ENCODE measurements at places on chromosomes 4 and X. TPM values are rescaled to one million over a fixed set of nuclear protein-coding genes. Genes with fewer than 3 reads are reported as not detected.

GRCh38 chr4:110675426-110675825, 52.5 kb upstream of the PITX2 start:
- no peak overlapping the region for H3K4me3 ChIP-seq
- no peaks in the 10 kb centered on the region for H3K36me3 ChIP-seq
- H3K4me1 ChIP-seq, result no peaks in the 10 kb centered on the region
- H3K27ac ChIP-seq, result no peak overlapping the region
- DNase-seq, result no peak

- H3K4me1 ChIP-seq, result no peaks in the 10 kb centered on the region
- no peak overlapping the region for H3K27ac ChIP-seq
- no peak overlapping the region for H3K4me3 ChIP-seq
Observed at GRCh38 chrX:95764972-95765451, 919.6 kb upstream of the DIAPH2 start.

IL13RA2 gene
- not detected for total RNA-seq

DNA sequence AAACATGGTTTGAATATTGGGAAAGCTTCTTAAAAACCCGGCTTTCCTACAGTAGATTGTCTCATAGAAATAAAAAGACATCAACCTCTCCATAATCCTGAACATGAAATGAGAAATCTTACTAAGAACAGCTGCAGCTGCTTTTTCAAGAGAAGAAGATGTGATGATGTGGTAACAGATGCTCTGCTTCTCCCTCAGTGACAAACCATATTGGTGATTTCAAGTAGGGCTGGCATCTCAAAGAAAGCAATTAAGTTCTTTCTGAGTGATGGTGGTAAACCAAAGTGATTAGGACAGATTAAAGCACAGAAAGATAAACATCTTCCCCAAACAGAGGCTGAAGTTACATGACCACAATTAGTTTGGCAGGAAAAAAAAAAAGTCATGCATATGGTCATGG, 1477.7 kb downstream of the RAPGEF2 start:
- H3K27me3 ChIP-seq, result no peaks in the 10 kb centered on the region
- H3K4me1 ChIP-seq, result no peaks in the 10 kb centered on the region
- no peak for DNase-seq
- no peak overlapping the region for H3K27ac ChIP-seq
- H3K36me3 ChIP-seq, result no peaks in the 10 kb centered on the region

DNA sequence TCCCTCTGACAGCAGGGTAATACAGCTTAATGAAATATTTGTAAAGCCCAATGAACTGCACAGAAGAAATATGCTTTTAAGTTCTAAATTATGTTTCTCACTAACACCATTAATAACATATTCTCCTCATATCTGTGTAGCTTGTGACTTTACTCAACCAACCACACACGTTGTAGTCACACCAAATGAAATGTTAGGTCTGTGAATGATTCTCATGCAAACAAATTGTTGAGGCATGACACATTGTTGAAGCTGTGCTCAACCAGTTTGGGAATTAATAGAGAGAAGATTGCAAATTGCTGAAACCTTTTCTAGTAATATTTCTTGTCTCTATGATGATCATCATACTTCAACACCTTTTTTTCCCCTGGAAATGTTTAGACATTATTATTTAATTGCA, 645.9 kb downstream of the PCDH7 start:
- no peaks in the 10 kb centered on the region for H3K4me1 ChIP-seq
- H3K27me3 ChIP-seq, result no peaks in the 10 kb centered on the region
- H3K27ac ChIP-seq, result no peak overlapping the region
- H3K36me3 ChIP-seq, result no peaks in the 10 kb centered on the region
- H3K4me3 ChIP-seq, result no peak overlapping the region

DNA sequence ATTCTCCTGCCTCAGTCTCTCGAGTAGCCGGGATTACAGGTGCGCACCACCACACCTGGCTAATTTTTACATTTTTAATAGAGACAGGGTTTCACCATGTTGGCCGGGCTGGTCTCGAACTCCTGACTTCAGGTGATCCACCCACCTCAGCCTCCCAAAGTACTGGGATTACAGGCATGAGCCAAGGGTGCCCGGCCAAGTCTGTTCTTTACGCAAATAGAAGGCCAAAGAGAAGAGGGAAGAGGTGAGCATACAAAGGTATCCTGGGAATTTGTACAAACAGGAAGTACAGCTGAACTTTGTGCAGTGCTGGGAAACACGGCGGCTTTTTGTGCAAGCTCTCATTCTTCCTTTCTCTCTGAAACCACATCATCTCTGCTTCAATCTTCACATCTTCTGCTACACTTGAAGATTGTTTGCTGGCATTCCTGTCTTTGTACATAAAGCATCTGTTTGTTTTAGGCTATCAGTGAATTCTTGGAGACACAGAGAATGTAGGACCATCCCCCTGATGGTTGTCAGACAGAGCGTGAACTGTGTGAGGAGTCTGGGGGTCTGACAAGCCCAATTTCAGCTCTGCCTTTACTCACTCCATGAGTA, 71.9 kb upstream of the PRSS48 start:
- no peaks in the 10 kb centered on the region for H3K4me1 ChIP-seq
- no peaks in the 10 kb centered on the region for H3K27me3 ChIP-seq
- H3K4me3 ChIP-seq, result no peak overlapping the region
- no peak overlapping the region for H3K27ac ChIP-seq

LRP2BP gene
- 2.9 TPM for total RNA-seq

PNMA5 gene
- total RNA-seq, result not detected

Measured in T-cell (primary cell).